Astrocyte of the spinal cord (primary cell): ENCODE measurements at places on chromosomes 2 and 18.
A peak's percentile ranks its signal among the peaks of the same experiment; 100 is the strongest.

DNA sequence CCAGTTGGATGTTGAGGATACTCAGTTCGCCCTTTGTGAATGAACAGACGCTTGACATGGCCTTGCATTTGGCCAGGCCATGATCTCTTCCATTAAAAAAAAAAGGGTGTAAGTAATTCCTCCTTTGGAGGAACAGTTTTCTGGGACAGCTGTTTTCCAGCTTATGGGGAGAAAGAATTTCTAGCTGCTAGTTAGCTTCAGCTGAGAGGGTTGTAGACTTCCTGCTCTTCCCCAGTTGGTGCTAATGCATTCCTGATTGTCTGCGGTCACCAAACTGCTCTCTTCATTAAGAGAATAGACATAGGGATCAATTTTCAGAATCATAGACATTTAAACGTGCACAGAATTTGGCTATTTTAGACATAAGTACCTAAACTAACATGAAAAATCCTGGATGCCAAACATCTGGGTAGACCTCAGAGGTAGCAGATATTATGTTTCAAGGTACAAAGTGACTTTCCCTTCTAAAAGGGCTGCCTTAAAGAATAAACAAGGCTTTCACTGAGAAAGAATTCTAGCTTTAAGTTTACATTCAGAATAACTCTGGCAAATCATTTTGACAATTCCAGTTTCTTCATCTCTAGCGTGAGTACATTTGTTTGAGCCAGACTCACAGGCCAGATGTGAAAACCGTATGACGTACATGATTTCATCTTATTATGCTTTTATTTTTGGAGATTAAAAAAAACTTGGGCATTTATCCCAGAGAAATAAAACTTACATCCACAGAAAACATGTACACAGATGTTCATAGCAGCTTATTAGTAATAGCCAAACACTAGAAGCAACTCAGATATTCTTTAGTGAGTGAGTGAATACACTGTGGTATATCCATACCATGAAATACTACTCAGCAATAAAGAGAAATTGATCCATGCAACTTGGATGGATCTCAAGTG is 71.2 kb downstream of the MAIP1 start:
- DNase-seq, result no peak

- DNase-seq, result no peak
These were observed 60.6 kb downstream of the IRS1 start for GRCh38 chr2:226738821-226739544.

DNA sequence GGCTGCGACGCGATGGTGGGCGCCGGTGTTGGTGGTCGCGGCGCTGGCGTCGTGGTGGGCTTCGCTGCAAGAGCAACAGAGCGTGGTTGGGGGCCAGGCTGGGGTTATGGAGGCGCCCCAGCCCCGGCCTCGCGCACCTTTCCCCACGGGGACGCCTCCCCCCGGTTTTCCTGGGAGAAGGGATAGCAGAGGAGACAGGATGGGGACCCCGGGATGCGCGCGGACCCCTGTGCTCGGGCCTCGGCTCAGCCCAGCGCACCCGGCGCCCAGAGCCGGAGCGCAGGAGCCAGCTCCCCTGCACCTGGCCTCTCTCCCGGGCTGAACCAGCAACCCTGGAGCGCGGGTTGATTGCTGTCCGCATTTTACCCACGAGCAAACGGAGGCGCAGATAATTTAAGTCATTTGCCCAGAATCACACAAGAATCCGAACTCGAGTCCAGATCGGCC is 1.0 kb downstream of the CD8A start:
- DNase-seq, result no peak

- DNase-seq, result peak; percentile 70
These were observed 72.0 kb upstream of the ZCCHC2 start for GRCh38 chr18:62450546-62451410.

DNA sequence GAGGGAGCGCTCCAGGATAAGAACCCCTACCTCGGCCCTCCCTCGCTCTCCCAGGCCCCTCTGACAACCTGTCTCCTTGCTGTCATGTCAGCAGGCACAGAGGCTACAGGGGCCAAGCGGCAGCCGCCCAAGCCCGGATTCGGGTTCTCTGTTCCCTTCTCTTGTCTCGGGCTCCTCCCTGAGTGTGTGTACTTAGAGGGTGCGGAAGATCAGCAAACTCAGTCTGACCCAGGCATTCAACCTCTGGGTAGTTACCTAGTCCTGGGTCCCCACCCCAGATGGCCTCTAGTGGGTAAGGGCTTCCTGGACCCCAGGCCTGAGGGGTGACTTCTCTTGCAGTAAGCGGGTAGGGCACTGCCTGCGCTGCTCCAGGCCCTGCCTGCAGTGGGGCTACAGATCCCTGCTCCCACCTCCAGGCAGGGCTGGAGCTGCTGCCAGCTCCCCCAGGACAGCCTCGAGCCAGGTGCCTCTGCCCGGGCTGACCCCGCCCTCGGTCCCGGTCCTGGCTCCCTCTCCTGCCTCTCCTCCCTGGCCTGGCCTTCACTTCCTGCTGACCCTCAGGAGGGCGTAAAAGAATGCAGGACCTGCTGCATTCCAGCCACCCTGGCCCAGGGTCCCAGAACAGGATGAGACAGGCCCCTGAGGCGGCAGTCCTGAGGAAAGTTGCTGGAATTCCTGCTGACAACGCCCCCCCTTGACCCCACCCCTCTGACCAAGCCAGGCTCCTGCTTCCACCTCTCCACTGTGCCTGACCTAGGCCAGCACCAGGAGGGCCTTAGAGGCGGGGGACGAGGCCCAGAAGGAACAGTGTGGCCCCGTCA is 22.0 kb downstream of the GPC1 start:
- DNase-seq, result no peak
